ENCODE measurements at places on chromosomes 2 and 18.

DNA sequence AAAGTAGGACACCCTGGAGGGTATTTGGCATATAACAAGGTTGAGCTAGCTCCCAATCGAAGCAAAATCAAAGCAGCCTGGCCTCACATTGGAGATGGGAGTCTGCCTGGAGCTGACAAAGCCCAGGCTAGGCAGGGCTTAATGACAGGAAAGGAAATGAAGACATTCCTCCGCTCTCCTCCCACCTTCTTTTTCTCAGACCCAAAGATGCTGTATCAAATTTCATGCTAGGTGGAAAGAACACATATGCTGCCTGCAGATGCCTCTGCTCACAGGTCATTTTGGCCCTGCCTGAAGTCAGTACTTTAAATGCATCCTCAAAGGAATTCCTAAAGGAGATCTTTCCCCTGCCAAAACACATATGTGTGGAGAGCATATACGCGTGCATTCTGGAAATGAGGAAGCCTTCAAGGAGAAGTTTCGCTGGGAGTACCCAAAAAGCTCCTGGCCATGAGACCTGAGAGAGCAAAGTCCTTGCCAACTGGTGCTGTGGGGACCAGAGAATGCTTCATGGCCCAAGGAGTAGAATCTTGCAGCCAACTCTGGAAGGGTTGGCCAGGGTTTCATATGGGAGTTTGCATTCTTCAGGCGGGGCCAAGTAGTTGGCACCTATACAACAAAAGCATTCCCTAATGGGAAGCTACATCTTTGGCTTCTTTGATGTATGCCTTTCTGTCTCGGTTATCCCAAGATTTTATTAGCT, 88.0 kb downstream of the AQP4 start:
- no peak for DNase-seq

GRCh38 chr2:172013396-172013795, 13.6 kb downstream of the METAP1D start:
- no peak for DNase-seq

DNA sequence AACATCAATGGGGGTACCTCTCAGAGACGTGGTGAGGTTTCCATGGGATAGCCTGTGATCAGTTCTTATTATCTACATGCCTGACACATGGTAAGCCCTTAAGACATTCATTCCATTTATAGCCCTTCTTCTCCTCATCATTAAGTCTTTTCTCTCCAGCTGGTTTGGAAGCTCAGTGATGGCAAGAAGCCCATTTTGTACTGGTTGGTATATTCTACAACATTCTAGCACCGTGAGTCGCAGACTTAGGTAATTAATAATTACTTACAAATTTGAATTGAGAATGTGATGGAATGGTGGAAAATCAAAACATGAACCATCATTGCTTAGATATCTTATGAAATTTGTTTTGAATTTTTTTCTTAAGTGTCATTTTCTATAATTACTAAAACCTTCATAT, 472.6 kb downstream of the DLGAP1 start:
- DNase-seq: no peak

DNA sequence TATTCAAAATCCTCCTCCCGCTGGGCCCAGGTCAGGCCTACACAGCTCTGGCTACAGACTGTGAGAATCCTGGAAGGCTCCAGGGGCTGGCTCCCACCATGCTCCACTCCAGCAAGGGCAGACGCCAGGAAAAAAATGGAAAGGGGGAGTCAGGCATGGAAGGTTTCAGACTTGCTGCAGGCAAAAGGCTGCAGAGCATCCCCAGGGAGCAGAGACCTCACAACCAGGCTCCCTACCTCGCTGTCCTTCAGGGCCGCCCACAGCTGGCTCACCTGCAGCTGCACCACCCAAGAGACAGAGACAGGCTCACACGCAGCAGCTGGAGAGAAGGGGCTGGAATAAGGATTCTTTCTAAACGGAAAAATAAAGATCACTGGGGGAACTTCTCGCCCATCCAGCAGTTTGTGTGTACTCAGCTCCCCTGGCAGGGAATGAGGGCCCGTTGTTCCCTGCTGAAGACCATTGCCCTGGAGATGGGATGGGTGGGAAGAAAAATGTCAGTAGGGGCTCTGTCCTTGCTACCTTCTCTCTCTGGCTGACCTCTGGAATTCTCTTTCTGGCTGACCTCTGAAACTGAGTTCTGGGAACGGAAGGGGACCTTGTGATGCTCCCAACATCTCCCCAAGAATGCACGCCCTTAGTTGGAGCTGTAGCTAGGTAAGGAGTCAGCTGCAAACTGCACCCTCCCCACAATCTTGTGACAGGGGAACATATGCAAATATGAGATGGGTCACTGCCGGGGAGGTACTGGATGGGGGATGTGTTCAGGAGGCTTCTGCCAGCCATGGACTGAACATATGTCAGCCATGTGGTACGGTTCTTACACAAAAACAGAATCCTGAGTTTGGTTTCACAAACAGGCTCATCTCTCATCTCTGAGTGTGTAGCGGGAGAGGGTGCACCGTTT, 34.5 kb downstream of the BCL2 start:
- DNase-seq: no peak

GRCh38 chr2:17058772-17059402, 393.3 kb upstream of the CYRIA start:
- DNase-seq: no peak

DNA sequence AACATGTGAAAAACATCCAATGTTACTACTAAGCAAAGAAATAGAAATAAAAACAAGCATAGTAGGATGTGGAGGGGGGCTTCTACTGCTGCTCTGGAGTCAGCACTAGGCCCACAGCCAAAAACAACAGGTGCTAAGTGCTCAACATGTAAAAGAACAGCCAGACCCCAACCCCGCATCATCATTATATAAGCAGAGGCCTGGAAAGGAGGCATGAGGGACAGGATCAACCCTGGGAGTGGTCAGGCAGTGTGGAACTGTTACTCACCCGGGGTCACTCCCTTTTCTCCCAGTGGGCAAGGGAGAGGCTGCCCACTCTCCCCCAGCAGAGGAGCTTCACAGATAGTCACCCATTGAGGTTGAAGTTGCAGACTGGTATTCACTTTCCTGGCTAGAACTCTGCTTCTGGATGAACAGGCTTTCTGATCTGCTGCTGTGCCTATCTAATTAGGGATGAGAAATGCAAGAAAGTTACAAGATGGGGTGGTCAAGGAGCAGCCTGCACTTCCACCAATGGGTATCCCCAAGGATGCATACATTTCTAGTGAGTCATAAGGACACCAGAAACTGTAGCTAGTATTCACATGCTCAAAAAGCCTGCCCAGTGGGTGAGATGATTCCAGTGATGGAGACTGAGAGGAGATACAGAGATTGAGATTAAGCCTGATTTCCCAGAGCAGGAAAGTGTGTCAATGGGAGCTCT, 480.1 kb upstream of the TCF4 start:
- DNase-seq: no peak

DNA sequence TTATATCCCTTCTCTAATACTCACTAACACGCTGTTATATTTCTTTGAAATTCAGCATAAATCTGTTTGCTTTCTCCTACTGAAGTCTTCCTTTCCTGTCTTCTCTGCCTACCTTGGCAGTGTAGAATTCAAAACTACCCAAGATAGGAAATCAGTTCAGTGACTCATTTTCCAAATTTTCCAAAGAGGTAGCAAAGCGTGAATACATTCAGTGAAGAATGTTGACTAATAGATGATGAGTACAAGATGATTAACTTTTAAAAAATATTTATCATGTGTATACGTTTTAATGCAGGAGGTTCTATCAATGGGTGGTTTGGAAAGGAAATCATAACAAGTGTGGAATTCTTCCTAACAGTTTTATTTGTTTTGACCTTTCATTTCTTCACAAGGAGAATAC, 201.9 kb upstream of the SLC8A1 start:
- DNase-seq: no peak

GRCh38 chr18:58476022-58476421, 152.9 kb downstream of the ALPK2 start:
- no peak for DNase-seq
